DMS79 treated with DMSO at 0.1 percent for 48 hours (cell line): ENCODE measurements at places on chromosomes 12 and 14.
A peak's percentile ranks its signal among the peaks of the same experiment; 100 is the strongest.

DNA sequence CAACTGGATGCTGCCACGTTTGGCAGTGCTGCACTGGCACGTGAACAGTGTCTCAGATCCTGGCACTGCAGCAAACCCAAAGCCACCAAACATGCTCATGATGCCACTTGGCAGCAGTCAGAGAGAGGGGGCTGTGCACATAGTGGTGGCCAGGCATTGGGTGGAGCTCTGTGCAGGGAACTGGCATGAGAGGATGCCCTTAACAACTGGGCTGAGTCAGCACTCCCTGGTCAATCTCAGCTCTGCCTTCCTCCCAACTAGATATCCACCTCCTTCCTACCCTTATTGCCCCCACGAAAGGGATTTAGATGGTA lies 37.0 kb downstream of the ZFHX2 start:
- DNase-seq: peak; percentile 96

- no peak for DNase-seq
These were observed 7.2 kb upstream of the PKP2 start for GRCh38 chr12:32903763-32904162.

- no peak for DNase-seq
These were observed 25.4 kb upstream of the DLK1 start for GRCh38 chr14:100701314-100701713.

GRCh38 chr14:23646648-23647549 lies 10.7 kb downstream of the DHRS2 start:
- no peak for DNase-seq

- no peak for DNase-seq
These were observed 30.0 kb downstream of the SENP1 start for GRCh38 chr12:48075832-48076231.

- no peak for DNase-seq
These were observed 84.1 kb upstream of the TBX3 start for GRCh38 chr12:114767906-114768722.

- DNase-seq: no peak
These were observed 19.9 kb downstream of the LRRC9 start for GRCh38 chr14:59939828-59940227.

GRCh38 chr12:47822863-47823262 lies 3.2 kb upstream of the HDAC7 start:
- DNase-seq: no peak

DNA sequence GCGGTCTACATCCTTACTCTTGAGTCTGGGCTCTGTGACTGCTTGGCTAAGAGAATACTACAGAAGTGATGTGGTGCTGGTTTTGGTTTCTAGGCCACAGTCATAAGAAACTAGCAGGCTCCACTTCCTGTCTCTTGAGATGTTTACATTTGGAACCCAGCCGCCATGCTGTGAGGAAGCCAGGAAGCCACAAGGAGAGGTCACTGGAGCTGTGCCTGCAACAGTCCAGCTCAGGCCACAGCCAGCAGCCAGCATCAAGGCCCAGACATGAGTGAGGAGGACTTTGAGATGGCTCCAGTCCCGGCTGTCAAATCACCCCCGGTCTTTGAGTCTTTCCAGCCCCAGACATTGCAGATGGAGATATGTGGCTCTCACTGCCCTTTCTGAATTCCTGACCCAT lies 12.9 kb upstream of the FAM181A start:
- no peak for DNase-seq

DNA sequence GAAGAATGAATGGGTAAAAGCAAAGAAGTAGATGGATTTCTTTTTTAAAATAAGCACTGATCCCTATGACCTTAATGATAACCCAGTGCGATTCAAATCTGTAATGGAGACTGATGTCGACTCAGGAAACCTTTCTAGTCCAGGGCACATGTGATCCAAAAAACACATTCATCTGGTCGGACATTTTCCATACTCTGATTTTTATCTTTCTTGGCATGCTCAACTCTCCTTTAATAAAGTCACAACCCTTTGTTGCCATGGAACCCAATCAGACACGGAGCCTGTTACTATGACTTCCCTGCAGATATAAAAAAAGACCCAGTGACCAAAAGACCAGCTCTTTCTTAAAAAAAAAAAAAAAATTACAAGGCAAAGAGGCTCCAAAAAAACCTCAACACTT lies 27.9 kb downstream of the TMCC3 start:
- DNase-seq: no peak

- DNase-seq: no peak
These were observed 27.0 kb downstream of the TMCC3 start for GRCh38 chr12:94623161-94623920.

DNA sequence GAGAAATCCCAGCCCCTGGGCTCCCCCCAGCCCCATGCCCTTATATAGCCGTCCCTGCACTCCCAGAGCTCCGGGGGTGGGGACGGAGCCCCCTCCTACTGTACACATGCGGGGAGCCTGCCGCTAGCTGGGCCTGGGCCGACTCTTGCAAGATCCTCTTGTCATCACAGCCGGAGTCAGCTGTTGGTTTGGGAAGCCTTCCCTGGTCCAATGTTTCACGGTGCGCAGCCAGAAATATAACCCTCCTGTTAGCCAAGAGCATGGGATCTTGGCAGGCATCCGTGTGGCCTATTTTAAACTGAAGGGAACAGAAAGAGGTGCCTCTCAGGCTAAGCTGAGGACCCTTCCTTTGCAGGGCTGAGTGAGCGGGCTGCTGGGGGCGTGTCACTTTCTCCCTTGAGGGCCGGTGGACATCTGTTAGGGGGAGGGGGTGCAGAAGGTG lies 175.3 kb downstream of the TSPAN9 start:
- DNase-seq: peak; percentile 84

GRCh38 chr14:23935158-23935557 lies 18.4 kb upstream of the DHRS4 start:
- no peak for DNase-seq

DNA sequence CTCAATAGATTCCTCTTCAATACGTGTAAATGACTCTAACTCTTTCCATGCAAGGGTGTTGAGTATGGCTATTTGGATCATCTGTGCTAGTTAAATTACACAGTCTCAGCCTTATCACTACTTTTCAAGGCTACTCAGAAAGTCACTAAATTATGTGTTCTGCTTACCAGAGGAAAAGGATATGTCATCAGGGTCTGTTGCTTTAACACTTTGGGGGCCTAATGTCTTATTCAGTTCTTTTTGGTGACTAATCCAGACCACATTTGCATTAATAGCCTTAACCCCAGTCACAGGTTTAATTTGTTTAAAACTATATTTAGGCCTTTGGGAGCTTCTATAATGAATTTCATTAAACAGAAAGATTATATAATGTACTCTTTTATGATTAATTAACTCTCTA lies 649.3 kb downstream of the RPS29 start:
- DNase-seq: no peak

DNA sequence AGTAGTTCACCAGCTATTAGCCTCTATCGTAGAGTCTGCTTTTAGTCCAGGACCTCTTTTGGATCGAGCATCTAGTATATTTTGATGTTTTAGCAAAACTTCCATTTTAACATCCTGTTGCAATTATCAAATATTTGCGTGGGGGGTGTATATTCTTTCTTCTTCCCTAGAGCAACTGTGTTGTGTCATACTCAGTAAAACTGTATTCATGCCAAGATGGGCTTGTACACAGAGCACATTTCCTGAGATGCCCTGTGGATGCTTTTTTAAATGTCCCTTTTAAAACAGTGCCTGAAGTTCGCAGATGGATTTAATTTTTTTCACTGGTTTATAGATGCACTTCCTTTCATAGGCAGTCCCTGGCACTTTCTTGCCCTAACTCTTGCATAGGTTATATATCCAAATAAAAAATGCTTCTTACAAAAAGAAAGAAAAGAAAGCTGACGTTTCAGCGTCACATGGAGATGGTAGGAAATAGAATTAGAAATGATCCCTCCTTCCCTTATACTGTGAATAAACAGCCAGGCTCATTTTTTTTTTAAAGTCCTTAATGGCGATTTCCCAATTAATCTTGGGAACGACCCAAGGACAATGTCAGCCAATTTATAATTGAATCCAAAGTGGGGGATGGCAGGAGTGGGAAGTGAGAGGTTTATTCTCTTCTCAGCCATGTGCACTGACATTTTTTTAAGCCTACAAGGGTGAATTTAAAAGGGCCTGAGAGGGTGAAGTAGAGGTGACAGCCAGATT lies 247.0 kb downstream of the SLC41A2 start:
- peak; percentile 14 for DNase-seq
